ENCODE measurements at places on chromosomes 4 and X.
A peak's percentile ranks its signal among the peaks of the same experiment; 100 is the strongest.

- no peak for DNase-seq
Measured at GRCh38 chrX:140502491-140503237, 2.2 kb downstream of the SOX3 start.

- DNase-seq: no peak
Measured at GRCh38 chrX:136767104-136767941, 13.4 kb downstream of the ARHGEF6 start.

DNA sequence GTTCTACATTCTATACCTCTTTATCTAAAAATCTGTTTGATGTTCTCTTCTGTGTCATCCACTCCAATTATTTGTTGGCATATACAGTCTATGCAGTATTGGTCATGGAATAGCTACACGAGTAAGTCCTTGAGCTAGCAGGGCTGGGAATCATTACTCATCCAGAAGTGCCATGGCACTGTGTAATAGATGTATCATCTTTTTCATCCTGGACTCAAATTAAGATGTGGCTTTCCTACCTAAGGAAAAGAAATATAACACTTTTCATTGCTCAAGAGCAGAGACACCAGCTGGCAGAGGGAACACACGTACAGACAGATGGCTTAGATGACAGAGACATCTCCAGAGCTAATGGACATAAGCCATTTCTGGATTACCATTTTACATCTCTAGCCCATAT is 159.8 kb downstream of the FAM13A start:
- no peak for DNase-seq

GRCh38 chr4:141575884-141576283 is 60.5 kb upstream of the IL15 start:
- DNase-seq: no peak

- no peak for DNase-seq
Measured at GRCh38 chr4:16897991-16898827, at the start of gene LDB2. Gene LDB2 (minus strand): TSS chr4:16898645.

DNA sequence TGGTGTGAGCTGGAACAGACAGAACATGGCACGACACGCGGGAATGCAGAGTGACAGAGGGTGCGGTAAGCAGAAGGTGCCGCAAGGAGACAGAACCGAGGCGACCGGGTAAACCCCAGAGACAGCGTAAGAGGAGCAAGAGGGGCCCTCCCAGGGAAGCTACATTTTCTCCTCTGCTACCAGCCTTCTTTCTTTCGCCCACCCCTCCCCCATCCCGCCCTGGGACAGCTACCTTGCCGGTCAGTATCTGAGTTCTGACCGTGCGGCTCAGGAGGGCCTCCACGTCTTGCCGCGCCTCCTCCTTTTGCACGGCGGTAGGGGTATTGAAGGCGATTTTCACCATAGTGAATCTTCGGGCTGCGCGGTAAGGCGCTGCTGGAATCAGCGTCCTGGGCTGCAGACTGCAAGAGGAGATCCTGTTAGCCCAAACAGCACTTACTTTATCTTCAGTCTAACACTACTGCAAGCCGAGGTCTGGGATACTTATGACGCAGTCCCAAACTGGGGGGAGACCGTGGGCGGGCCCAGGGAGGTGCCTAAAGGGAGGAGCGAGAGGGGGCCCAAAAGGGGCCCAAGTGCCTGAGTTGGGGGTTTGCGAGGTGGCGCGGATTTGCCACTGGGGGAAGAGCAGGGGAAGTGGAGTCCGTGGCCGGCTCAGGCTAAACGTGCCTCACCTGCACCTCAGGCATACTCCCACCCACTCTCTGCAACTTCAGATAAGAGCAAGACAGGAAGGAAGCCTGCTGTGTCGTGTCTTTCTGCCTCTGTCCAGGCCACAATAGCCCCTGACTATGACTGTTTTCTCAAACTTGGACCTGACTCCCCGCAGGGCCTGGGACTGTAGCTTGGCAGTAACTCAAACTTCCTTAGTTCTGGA is at the start of gene ITM2A:
Gene ITM2A, minus strand, starts transcription at position 462 of the 877 bp plus-strand sequence. Its CDS starts 119 bp downstream, at position 343.
- no peak for DNase-seq

- no peak for DNase-seq
Measured at GRCh38 chr4:39609454-39609931, 29.2 kb downstream of the SMIM14 start.

- DNase-seq: no peak
Measured at GRCh38 chr4:180617196-180617595, 1626.0 kb upstream of the TENM3 start.

DNA sequence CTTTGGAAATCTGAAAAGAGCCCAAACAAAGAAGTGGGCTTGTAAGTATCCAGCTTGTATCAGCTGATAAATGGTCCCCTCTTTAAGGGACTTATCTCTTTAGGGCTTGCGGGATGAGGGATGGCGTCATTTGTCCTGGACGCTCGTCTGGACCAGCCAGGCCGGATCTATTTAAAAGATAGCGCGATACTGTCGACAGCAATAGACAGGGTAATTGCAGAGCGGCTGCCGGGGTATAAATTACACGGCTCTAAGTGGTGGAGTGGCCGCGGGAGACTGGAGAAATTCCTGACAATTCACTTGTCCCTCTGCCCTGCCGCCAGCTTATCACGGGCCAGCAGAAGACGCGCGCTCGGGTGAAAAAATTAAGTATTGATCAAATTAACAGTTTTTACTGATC is 90.7 kb downstream of the FAM53A start:
- DNase-seq: no peak

GRCh38 chr4:25937801-25938200 is 23.8 kb downstream of the SMIM20 start:
- peak; percentile 14 for DNase-seq

- no peak for DNase-seq
Measured at GRCh38 chrX:47595716-47596251, 13.5 kb downstream of the TIMP1 start.

DNA sequence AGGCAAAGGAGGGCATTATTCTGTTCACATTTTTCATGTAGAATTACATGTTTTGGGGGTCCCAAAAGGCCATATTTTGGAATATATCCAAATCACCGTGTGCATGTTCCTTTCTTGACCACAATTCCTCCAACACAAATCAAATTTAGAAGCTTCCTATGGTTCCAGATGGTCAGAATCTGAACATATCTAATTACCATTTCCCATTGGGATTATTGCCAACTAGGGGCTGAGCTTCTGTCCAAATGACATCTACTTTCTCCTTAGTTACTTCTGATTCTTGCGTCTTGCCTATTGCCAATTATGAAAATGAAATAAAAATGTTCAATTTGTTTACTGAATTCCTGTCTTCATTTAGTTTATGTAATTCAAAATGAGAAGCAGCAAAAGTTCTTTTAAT is 163.7 kb downstream of the CPE start:
- no peak for DNase-seq

DNA sequence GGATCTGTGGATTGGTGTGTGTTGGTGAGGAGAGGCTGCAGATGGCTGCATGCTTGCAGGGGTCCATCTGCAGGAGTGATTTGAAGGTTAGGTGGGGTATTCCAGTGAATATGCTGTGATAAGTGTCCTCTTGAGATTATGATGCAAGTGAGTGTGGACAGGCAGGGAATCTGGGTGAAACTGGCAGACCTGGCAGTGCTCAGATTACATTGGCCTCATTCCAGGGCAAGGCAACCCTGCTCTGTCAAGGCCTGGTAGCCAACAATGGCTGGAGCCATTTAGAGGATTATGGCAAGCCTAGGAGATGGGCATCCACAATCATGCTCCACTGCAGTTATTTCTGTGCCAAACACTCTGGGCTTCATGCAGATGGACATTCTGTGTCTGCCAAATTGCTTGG is 113.9 kb downstream of the RTL3 start:
- DNase-seq: no peak

- no peak for DNase-seq
Measured at GRCh38 chrX:120823556-120823955, 52.1 kb downstream of the CT47B1 start.

GRCh38 chr4:115575851-115576250 is 462.4 kb upstream of the NDST4 start:
- DNase-seq: no peak

DNA sequence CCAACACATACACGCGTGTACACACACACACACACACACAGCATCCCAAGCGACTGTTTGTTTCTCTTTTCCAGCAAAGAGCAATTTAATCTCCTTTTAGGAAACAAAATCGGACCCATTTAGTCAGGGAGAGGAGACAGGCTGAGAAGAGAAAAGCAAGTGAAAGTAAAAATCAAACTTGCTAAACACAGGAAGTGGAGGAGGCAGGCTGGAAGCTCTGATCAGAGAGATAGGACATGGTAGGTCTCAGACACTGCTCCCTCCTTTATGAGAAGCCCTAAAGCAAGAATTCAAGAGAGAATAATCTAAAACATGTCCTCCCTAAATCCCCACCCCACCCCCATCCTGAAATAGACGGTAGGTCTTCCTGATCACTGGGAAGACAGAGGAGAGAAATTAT is 62.3 kb downstream of the GPC3 start:
- no peak for DNase-seq

DNA sequence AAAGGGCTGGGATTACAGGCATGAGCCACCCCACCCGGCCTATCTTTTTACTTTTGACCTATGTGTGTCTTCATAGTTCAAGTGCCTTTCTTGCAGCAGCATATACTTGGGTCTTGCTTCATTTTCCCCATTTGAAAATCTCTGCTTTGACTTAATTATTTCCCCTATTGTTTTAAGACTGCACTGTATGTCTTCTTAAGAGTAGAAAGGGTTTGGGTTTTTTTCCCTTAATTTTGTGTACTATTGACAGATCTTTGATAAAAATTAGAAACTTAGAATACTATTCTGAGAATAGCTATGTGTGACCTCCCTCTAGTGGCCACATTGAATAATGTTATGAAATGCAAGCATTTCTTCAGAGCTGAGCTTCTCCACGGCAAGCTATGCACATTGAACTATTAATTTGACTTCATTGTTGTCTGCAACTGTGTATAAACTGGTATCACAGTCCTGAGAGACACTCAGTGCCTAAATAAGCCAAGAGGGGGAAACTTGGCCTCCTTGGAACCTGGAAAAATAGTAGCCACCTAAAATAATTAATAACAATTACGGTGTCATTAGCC is 8.7 kb upstream of the SLC25A4 start:
- DNase-seq: no peak

GRCh38 chrX:45191383-45191782 is 9.3 kb downstream of the DIPK2B start:
- DNase-seq: no peak

- DNase-seq: no peak
Measured at GRCh38 chr4:8664976-8665375, 72.4 kb downstream of the CPZ start.

- DNase-seq: no peak
Measured at GRCh38 chr4:123524958-123525628, 128.5 kb downstream of the SPRY1 start.
